Stimulated activated CD4-positive, alpha-beta T cell treated with anti-CD3 and anti-CD28 coated beads, Interleukin-4, amount 100 ng/mL, for 24 hours (primary cell): ENCODE measurements at places on chromosomes 6 and 20.

DNA sequence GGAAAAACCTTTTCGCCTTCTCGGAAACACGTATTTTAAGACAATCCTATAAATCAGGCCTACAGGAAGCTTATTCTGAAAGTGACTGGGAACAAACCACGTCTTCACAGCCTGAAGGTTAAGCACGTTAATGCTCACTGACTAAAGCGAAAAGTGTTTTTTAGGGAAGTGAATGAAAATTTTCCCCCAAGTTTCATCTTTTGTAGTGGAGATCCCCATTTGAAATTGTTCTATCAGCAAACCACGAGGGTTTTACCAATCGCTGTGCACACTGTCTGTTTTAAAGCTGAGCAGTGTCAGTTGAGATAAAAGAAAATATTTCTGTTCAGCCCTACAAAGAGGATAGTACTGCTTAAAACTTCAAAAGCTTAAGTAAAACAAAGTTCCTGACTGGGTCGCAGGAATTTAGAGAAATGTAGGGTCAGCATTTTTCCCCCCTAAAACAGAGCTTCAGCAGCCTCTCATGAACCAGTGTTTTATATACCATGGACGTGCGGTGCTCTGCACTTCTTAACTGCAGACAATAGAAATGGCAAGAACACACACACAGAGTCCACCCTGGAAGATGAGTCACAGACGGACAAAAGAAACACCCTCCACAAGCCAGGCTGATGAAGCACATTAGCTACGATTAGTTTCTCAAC lies 34.9 kb downstream of the SLC22A23 start:
- no peak for DNase-seq

- no peak for DNase-seq
Observed at GRCh38 chr20:24303393-24304170, 165.8 kb upstream of the SYNDIG1 start.

DNA sequence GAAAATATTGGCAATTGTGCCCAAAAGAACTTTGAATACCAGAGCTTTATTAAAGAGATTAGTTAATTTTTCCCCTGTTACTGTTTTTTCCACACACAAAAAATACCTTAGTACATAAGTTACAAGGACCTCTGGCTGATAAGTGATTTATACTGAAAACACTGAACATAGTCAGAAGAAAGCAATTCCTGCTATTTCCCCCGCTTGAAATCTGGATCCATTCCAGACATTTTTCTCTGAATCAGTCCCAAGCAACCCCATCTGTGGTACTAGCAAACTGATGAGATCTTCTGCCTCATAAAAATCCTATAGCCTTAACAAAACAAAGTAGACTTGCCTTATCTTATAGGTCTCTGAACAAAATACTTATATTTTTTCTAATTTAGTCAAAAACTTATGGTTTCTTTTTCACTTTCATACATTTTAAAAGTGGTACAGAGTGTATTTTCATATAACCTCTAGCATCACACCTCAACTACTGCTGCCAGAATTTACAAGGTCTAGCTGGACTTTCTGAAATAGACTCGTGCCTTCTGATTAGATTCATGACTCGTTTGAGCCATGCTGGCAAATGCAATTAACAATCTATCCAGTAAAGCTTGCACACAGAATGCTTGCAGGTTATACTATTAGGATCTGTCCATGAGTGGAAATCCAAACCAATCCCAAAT lies 111.9 kb downstream of the TBX18 start:
- no peak for DNase-seq

GRCh38 chr6:24689964-24690363 lies 23.1 kb downstream of the ACOT13 start:
- DNase-seq = no peak

- no peak for DNase-seq
Observed at GRCh38 chr6:75691012-75691411, 58.0 kb upstream of the MYO6 start.

DNA sequence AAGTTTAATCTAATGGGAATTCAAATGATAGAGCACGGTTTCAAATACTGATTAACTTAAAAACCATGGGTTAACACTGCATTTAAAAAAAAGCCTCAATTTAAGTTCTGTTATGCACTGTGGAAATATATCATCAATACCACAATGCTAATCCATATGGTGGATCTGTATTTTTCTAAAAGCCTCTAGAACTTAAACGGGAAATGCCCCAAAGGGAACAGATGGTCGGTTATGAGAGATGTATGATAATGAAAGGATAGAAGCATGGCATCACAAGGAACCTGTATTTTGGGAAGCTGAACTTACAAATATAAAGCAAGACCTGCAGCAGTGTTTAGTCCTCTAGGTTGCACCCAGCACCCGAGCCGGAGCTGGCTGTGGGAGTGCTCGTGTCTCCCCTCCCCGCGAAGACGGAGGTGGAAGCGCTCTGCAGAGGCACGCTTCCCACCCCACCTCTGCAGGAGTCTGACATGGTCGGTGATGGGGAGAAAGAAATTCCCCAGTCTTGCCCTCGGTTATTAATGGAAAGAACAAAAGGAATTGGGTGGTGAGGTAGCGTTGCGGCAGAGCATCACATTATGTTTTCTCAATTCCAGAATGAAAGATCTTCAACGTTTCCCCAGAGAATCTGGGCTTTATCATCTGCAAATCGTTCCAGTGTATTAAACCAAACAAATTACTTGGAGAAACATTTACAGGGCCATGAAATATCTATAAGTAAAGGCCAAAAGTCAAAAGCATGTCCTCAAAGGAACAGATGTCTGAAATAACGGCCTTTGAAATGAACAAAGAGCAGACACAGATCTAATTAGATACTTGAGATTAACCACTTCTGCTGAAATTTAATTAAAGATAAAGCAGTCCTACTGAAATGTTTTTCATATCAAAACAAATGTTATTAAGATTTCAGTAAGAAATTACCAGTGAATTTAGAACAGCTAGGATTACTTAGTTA lies 103.1 kb upstream of the POPDC3 start:
- no peak for DNase-seq

DNA sequence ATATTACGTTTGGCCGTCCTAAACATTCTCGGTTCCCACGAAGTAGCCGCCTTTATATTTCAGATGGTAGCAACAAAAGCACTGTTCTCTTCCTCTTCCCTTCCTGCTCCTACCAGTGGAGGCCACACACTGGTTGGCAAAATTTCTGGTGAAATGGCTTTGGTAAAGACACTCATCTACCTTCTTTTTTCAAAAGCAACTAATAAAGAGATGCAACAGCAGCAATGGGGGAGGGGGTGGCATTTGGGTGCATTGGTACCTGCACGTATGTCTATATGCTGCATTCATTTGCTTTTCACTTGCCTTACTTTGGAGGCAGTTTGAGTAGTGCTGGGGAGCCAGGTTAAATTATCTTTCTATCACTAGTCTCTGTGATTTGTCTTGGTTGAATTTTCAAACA lies 6.0 kb downstream of the POU3F2 start:
- DNase-seq = no peak

GRCh38 chr20:50213531-50214106 lies 23.0 kb downstream of the CEBPB start:
- DNase-seq = no peak

DNA sequence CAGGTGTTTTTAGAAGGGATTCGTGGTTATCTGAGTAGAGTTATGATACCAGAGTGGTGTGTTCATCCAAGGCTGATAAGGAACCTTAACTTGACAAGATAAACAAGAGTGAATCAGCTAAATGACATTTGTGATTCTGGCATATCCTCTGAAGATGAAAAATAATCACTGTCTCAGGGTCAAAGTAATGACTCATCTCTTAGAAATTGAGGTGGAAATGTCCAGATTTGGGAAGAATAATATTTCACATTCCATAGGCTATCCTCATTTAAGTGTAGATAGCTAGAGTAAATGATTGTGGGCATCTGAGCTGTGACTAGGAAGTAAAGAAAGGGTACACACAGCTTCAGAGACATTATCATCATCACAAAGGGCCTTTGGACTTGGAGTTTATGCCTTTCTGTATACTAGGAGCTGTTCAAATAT lies 255.7 kb downstream of the GJA1 start:
- DNase-seq = no peak

DNA sequence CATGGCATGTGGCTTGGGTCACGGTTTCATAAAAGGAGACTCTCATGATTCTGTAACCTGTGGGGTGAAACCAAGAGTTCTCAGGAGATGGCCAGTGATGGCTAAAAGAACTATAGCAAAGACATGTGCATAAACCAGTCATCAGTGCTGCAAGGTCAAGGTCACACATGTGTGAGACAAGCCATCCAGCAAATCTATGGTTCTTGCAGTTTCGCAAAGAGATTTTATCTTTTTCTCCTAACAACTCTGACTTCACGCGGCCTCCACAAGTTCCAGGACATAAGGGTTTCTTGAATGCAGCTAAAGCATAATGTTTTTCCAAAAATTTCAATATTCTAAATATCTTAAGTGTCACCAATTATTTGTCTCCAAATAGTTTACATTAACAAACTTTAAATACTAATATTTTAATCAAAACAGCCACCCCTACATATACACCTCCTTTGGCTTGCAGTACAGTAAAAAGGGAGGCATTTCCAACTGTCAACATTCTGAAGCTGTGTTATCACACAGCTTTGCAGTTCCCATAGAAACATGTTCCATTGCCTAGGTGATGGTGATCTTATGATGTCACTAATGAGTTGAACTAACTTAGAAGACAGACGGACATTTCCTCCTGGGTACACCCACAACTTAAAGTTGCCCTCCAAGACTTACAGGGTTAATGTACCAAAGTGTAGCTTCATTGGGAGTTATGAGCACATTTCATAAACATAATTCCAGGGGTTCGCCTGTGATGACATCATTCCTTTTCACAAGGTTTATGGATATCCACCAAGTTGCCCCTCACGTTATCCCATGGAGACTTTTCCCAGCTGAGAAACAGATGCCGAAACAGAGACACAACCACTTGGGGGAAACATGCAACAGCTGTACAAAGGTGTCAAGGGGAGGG lies 250.9 kb upstream of the PDE10A start:
- no peak for DNase-seq

- no peak for DNase-seq
Observed at GRCh38 chr6:31907158-31907813, 5.4 kb upstream of the ZBTB12 start.

- no peak for DNase-seq
Observed at GRCh38 chr6:1737463-1738311, 128.0 kb downstream of the FOXC1 start.

DNA sequence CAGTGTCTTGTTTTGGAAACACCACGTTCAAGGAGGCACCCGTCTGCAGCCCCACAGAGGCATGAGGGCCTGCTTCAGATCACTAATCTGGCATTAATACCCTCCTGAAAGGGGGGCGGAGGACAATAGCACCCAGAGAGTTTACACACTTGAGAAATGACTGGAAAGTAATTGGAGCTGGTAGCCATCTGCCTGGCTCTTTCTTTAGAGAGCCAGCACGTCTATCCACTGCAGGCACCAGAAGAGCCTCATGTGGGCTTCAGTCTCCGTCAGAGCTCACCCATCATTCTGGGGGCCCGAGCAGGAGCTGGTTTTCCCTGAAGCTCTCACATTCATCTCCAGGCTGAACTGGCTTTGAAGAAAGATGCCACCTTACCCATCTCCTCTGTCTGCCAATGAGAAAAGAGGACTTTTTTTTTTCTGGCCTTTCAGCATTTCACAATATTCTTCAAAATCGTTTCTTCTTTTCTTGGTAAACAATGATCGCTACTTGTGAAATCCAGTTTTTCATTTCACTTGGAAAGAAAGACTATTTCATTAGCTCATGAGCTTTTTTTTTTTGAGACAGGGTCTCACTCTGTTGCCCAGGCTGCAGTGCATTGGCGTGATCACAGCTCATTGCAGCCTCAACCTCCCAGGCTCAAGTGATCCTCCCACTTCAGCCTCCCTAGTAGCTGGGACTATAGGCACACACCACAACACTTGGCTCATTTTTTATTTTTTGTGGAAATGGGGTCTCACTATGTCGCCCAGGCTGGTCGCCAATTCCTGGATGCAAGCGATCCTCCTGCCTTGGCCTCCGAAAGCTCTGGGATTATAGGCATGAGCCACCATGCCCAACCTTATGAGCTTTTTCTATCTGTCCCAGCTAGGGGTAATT lies 124.7 kb upstream of the ZNF217 start:
- no peak for DNase-seq

DNA sequence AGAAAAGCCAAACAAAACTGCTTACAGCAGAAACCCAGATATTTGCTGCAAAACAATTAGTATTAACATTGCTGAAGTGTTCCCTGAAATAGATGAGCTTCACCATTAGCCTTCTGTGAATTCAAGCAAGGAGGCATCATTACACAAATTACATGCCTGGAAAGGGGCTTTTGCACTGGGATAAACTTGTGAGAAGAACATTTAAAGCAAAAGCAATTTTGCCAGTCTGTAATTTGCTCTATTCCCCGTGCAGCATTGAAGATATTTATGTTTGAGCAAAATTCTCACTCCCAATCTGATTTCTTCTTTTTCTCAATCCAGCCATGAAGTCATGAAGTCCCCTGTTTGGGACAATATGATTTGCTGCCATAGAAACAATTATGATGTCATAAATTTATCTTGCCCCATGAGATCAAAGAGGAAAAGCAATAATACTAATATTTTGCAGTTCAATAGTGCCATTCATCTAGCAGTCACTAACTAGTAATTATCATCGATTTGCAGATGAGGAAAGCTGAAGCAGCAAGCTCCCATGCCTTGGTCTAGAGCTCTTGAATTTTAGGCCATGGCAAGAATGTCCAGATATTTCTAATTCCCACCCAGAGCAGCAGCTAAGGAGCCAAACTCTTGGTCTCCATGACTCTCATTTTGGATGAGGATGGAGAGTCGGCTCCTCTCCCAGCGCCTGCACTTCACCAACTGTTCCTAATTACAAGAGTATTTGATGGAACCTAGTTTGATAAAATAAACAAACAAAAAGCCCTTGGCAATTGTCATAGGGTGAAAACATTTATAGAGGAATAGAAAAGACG lies 49.5 kb upstream of the CCN6 start:
- DNase-seq = no peak

- DNase-seq = no peak
Observed at GRCh38 chr20:20199361-20200160, 147.2 kb downstream of the CFAP61 start.

GRCh38 chr20:58810879-58811250 lies 39.8 kb downstream of the GNAS-AS1 start:
- no peak for DNase-seq

DNA sequence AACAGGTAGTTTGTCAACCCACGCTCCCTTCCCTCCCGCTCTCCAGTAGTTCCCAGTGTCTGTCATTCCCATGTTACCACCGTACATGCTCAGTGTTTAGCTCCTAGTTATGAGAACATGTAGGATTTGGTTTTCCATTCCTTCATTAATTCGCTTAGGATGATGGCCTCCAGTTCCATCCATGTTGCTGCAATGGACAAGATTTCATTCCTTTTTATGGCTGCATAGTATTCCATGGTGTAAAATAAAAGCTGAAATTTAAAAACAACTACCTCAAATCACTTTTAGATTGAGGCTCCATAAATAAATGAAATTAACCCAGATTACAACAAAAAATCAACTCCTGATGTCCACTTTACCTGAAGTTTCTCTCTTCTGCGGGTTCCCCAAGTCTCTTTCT lies 190.6 kb downstream of the ZNF217 start:
- DNase-seq = no peak

DNA sequence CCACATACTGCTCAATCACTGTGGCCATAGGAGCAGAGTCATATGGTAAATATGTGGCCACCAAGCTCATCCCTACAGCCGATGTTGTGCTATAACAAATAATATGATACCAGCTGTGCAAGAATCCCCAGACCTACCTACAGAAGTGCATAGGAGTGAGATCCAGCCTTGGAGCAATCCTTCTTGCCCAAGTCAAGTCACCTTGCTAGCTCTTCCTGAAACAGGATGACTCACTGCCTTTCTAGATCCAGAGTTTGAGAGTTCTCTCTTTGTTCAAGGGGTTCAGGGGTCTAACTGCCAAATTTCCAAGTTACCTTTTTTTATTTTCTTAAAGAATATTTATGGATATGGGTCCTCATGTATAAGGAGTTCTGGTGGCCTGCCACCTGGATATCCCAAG lies 195.7 kb upstream of the MAN1A1 start:
- DNase-seq = no peak
